ENCODE measurements at places on chromosomes 1 and 21.
A peak's percentile ranks its signal among the peaks of the same experiment; 100 is the strongest.

GRCh38 chr21:37848721-37849490, 67.4 kb downstream of the KCNJ6 start:
- no peak for DNase-seq

GRCh38 chr1:199861020-199861795, 166.3 kb upstream of the NR5A2 start:
- no peak for DNase-seq

GRCh38 chr1:2438038-2438437, 25.7 kb upstream of the PEX10 start:
- DNase-seq, result no peak

DNA sequence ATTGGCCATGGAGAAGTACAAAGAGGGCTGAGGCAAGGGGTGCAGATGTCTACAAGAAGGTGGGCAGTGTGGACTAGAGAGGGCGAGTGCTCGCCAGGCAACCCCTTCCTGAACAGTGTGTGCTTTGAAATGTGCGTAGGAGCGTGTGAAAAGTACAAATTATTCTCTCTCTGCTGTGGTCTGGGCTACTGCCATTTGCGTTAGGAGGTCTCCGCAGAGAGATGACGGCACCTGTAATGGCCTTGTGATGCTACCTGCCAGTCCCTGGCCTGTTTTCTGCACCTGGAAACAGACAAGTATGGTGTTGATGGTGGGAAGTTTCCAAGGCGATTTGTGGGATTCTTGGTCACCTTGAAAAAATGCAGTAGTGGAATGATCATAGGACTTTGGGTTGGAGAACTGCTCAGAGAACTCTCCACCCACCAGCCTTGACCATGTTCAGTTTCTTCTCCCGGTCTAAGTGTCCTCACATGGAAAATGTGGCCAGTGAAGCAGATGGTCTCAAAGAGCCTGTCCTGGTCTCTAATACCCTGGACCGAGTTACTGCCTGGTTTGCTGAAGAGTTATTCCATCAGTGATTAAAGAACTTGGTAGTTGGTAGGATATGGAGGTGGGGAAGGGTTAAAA, 74.5 kb downstream of the MRPS6 start:
- no peak for DNase-seq

DNA sequence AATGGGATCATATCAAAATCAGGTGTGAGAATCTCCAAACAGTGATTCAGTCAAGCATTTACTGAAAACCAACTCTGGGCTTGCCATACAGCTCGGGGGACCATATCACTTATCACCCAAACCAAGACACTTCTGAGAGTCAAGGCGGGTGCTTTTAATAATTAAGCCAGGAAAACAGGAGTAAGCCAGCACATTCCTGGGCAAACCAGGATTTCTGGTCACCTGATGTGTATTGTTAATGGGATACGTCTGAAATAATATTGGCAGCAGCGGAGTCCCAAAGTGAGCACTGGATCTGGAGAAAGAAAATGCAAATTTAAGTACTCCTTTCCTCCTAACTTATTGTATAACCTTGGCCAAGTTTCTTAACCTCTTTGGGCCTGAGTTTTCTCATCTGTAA, 17.6 kb downstream of the OSCP1 start:
- DNase-seq, result no peak

- peak; percentile 52 for DNase-seq
Measured at GRCh38 chr1:155984341-155984740, 6.0 kb upstream of the ARHGEF2 start.

- no peak for DNase-seq
Measured at GRCh38 chr1:7108251-7108650, 323.0 kb downstream of the CAMTA1 start.

GRCh38 chr1:11967028-11967547, 13.2 kb upstream of the MFN2 start:
- DNase-seq, result peak; percentile 15

All from NCI-H2081 (cell line).